Activated CD4-positive, alpha-beta T cell treated with anti-CD3 and anti-CD28 coated beads, Interleukin-2, amount 50 U/mL, for 1 hour (primary cell): ENCODE measurements at places on chromosomes 3 and 15.

DNA sequence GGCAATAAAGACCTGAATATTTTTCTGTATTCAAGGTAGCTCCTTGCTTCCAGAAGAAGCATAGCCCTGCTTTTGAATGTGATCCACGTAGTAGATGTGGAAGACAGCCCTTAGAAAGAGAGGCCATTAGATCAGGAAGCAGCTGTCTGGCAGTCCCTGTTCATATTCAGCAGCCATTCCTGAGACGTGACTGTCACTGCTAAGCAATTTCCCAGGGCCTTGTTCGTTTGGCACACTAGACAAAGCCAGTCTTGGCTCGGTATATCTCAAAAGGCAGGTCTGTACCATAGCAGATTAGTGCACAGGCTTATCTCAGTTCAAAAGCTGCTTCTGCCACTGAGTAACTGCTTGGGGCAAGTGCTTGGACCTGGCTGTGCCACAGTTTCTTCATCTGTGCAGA is 287.8 kb upstream of the MCTP2 start:
- no peak for DNase-seq

DNA sequence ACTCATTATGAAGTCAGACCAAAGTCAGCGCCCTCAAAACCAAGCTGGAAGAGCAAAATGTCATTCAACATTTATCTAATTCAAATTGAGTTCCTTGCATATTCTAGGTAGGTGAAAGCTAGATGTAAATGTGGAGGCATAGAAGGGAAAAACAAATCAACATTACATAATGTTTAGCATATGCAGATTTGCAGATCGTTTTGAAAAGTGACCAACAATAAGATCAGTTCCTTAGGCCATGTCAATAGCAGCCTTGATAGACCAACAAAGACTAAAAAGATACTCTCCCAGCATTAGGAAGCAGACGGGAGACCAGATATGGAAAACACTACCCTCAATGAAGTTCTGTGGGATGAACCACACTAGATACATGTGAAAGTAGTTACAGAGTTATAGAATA is 83.0 kb downstream of the PLD1 start:
- DNase-seq, result no peak

DNA sequence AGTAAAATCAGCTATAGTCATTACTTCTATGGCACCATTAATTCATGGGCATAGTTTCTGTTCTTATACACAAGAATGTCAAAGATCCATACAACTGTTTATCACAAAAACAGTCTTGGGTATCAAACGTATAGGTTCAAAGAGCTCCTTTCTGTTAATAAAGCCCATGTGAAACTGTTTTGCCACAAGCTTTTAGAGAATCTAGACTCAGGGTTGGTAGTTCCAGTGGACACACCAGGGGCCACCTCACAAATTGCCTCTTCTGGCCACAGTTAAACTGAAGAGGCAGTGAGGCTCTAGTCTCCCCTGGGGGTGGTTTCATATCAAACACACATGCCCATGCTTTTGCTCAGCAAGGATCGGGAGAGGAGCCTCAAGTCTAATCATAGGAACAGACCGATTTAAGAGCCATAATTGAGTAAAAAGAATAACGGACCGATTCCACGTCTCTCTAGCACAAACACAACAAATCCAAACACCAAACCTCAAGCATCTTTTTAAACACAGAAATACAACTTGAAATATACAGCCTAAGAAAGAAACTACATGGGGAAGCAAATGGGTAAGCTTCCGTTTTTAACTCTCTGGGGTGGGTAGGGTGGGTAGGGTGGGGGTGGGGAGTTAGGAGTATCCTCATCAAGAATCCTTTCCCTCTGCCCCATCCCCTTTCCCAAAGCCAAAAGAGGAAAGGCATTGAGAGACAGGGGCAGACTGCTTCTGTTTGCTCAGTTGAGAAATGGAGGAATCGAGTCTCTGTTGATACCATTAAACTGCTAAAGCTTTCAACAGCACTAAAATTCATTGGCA is 443.3 kb downstream of the MAGI1 start:
- DNase-seq, result no peak

DNA sequence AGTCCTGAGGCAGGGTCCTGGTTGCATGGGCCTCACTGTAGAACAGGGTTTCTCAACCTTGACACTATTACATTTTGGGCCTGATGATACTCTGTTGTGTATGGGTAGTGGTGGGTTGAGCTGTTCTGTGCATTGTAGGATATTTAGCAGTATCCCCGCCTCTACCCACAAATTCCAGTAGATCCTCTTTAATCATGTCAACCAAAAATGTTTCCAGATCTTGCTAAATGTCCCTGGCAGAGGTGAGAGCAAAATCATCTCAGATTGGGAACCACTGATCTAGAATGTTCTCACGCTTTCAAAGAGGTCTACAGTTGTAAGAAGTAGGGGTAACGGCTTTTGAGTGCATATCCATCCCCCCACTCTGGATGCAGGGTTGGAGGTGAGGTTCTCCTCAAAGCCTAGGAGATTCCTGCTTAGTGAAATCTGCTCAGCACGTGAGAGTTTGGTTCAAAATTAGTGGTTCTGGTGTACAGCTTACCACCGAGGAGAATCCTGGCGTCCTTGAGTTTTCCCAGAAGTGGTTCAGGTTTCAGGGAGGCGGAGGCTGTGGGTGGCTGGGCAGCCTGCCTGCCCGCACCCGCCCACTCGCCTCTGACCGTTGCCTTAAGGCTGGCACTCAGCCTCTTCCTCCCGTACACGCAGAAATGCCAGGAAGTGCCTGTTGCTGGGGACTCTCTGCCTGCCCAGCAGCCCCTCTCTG is 5.3 kb downstream of the ACVR2B start:
- no peak for DNase-seq

DNA sequence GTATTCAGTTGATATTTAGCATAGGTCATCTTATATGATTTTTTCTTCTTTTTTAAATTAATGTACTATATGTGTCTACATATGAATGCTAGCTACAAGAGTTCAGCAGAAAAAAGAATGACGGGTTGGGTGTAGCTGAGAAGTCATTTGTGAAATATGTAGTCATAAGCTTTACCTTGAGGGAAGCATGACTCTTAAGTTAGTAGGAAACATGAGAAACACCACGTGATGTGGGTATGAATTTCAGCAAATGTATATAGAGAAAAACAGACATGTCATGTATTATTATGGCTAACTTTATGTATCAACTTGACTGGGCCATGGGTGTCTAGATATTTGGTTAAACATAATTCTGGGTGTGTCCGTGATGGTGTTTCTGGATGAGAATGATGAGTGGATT is 125.0 kb downstream of the RAP2B start:
- no peak for DNase-seq

DNA sequence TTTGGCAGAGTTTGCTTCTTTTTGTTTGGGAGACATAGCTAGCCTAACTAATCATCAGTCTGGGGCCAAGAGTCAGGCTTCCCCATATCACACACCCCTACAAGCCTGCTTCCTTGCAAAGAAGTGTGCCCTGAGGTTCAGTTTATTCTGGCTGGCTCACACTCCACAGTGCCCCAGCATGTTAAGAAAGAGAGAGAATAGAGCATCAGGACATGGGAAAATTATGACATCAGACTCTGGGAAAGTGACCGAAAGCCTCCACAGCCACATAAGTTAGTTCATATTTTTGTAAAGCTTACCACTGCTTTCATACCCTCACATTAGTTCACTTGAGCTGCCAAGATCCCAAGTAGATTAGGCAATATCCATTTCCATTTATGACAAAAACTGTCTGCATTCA is 63.0 kb upstream of the CFAP161 start:
- DNase-seq, result no peak

- no peak for DNase-seq
Measured at GRCh38 chr15:92921215-92922131, 21.3 kb downstream of the CHD2 start.

GRCh38 chr3:74089814-74090213 is 465.1 kb upstream of the PDZRN3 start:
- no peak for DNase-seq
